ENCODE measurements at places on chromosomes 11 and 22.

DNA sequence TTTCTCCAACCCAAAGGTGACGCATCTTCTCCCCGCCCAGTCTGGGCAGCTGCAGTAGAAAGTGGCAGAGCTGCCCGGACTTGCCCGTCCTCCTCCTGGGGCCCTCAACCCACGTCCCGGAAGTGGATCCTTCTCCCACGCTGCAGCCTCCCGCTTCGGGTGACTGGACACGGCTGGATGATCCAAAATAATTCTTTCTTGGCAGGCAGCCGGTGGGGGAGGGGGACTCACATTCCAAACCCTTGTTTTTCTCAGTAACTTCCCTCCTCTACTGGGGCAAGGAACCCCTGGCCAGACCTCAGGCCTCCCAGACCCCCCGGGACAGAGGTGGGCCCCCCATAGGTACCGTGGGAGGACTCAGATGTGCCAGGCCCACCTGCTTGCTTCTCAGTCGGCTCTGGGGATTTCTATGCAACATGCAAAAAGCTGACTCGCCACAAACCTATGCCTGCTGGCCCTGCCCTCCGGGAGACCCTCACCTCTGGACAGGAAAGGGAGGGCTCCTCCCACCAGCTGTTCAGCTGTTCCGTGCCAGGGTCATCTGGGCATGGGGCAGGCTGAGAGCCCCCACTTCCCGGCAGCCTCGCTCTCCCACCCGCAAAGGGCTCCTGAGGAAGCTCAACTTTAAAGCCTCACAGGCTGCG is 1.4 kb downstream of the PLXNB2 start:
- no peak for DNase-seq

GRCh38 chr11:126587541-126587940 is 232.1 kb downstream of the ST3GAL4 start:
- DNase-seq = no peak

DNA sequence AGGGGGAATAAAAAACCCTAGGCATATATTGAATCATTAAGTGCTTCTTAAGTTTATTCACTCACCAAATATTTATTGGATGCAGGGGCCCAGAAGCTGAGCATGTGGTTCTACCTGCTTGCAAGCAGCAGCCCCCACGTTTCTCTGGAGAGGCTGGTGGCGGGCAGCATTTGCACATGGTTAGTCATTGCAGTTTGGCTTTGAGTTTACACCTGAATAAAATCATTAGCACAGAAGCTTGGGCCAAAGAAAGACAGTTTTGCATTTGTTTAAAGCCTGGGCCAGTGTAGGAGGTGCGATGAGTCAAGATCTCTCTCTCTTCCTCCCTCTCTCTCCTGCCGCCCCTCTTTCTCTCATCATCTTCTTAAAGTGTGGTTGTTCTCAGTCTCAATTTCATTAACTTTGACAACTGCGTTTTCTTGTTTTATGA is 72.6 kb downstream of the C22orf31 start:
- no peak for DNase-seq

DNA sequence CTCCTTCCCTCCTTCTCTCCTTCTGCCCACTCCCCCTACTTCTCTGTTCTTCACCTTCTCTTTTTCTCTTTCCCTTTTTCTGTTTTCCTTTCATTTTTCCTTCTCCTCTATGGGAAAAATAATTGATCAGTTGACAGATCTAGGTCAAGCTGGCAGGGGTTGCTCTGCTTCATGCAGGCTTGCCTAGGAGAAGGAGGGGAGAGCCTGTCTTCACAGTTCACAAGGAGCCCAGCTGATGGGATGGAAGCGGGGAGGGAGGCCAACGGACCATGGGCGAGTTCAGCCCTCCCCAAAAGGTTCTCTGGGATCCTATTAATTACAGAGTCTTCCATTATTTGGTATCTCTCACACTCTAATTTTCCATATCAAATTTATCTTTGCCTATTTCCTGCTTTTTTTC is 5.5 kb downstream of the NTM start:
- DNase-seq = no peak

- no peak for DNase-seq
These were observed 75.7 kb downstream of the JRKL start for GRCh38 chr11:96465512-96465911.

- no peak for DNase-seq
These were observed 50.9 kb upstream of the UBASH3B start for GRCh38 chr11:122604621-122605020.

DNA sequence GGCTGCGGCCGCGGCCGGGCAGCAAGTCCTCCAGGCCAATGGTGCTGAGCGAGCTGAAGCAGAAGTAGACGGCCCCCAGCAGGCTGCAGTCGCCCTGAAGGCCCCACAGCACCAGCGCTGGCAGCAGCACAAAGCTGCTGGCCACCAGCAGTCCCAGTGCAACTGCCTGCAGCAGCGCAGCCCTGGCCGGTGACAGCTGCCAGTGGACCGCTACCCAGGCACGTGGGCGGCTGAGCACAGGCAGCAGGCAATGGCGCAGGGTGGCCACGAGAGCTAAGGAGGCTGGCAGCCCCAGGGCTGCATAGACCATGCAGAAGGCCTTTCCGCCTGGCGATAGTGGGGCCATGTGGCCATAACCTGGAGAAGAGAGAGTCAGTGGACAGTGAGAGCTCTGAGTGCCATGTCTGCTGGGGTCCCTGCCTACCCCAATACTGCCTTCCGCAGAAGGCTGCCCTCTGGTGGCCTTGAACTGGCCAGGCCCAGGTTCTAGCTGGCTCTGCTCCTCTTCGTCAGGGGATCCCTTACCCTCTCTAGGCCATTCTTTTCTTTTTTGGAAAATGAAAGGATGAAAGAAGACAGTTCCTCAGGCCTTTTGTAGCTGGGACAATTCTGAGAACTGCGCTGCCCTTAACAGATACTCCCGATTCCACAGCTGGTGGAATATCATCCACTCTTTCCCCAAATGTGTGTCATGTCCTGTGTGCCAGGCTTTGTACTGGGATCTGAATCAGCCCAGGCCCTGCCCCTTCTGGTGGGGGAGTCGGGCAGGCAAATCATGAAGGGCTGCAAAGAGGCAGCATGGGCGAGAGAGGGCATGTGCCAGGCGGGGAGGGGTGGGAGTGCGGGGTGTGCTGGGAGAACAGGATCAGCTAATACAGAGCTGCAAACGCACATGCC is 1.8 kb downstream of the KCNK7 start:
- DNase-seq = peak; percentile 66

DNA sequence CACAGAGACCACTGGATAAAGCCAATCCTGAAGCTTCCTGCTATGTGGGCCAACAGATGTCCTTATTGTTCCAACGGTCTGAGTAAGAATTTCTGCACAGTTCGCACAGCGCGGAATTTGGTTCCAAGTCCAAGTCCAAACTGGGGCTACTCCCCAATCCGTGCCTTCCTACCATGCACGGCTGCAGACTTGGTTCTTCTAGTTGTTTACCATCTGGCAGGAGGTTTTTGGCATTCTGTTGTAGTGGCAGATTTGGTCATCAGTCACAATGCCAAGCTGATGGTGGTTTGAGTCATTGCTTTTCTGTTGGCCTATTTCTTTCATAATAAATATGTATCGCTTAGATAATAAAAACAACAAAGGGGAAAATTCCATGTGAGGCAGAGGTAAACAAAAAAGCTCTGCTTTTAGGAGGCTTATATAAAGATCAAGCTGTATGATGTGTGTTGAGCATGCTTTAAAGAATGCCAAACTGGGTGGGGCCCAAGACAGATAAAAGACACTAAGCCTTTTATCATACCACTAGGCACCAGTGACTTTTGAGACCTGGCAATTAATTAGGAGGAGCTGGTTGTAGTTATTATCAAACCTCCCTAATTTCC is 52.5 kb upstream of the SYN3 start:
- DNase-seq = no peak

DNA sequence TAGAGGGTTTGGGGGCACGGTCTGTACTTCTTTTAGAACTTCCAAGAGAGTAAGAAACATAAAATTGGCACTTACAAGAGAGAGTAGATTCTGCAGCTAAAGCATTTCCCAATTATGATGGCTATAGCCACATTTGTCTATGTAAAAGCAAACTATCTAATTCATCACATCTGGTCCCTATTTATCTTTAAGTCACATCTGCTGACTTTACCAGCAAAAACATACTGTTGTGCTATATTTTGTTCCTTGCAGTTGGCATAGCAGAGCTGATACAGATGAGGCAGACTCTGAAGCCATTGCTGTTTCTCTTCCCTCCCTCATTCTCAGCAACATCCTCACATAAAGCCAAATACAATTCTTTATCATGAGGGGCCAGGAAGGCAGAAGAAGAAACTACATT is 1533.5 kb upstream of the RAG2 start:
- DNase-seq = no peak

DNA sequence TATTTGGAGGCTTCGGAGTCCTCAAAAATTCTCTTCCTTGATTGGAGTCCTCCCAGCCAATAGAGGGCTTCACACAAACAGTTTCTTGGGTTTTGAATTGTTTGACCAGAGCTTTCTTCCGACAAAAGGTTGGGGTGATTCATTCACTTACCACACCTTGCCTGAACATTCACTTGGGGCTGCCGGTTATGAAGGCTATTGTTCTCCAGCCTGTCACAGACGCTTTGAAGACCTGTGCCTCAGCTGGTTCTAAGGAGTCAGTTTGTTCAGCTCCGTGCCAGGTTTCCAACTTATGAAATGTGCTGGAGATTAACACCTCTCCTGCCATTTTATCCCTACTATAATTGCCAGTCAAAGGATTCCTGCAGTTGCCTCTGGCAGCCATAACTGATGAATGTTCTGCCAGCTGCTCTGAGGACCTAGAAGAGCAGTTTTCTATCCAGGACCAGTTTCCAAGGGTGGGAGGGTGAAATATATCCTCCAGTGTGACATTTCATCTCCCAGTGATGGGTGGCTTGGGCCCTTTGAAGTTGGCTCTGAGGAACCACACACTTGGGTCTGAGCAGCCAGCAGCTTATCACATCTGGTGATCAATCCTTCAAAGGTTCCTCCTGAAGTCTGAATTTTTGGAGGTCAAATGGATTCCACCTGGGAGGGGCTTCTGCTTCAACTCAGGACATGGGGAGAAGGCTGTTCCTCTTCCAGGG is 31.4 kb downstream of the LIMK2 start:
- DNase-seq = no peak

DNA sequence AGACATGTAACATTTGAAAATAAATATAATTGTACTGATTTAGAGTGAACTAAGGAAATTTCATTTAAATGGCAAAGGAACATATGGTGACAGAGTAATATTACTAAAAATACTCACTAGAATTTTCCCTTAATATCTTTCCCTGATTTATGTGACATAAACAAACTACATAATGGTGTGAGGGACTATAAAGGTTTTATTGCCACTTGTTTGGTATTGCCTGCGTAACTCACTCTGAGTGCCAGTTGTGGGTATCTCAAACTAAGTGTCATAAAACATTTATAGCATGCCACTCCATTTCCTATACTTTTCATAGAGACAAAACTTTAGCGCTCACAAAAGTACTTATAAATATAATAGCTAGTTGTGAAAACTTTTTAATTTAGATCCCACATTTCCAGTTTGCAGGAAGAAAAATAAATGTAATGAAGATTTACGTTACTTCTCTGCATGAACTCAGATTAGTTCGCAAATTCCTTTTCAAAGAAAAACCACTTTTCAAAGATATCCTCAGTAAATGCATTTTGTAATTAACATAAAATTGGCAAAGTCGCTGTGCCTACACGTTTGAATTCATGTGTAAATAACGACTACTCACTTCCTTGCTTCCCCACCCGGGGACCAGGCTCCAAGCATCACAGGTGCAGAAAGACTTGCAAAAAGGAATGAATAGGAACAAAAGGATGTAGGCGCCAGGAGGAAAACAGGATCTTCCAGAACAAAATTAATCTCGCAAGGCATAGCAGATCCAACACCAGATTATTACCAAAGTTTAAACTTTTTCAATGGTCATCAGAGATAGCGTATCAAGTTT is 1.6 kb upstream of the QSER1 start:
- no peak for DNase-seq

DNA sequence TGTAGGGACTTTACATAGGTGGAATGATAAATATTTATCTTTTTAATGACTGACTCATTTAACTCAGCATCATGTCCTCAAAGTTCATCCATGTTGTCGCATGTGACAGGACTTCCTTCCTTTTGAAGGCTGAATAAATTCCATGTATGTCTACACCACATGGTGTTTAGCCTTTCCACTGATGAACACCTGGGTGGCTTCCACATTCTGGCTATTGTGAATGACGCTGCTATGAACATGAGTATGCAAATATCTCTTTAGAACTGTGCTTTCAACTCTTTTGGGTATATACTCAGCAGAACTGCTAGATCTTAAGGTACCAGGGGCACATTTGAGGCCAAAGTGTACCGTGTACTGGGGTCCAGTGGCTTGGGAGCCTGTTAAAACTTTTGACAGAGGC is 24.1 kb downstream of the LARGE1 start:
- DNase-seq = no peak

- DNase-seq = no peak
These were observed 201.5 kb downstream of the SOX6 start for GRCh38 chr11:16154715-16155396.

- no peak for DNase-seq
These were observed 92.7 kb downstream of the SGSM3 start for GRCh38 chr22:40463017-40463631.

DNA sequence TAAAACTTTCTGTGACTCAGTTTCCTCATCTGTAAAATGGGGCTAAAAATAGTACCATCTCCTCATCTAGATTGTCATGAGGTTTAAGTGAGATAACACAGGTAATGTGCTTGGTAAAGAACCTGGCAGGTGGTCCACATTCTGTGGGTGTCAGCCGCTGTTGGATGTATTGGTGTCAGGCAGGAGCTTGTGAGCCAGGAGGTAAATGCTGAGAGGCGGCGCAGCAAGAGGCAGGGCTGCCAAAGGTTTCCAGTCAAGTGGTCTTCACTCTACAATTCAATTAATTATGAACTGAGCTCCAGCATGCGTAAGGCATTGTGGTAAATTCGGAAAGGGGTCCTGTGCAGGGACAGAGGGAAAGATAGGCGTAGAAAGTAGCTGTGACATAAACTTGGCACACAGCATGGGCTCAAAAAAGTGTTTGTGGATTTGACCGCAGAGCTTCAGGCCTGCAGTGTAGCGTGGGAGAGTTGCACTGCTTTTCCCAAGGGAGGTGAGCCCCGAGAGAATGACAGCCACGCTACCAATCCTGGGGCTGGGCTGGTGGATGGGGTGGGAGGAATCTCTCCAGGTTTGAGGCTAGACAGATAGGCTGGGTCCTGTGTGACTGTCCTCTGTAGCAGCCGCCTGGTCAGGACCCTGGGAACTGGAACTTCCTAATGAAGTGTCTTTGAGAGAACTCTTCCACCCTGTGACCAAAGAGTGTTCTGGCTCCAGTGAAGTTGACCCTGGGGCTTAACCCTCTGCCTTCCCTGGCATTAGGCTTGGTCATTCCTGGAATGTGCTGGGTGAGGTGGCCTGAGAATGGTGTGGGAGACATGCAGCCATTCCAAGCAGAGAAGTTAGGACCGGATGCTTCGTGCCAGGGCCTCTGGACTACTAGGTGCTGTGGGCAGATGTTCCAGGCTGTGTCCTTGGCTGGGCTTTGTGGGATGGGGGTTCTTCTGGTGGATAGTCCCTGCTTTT is 122.4 kb downstream of the FEZ1 start:
- no peak for DNase-seq

- DNase-seq = no peak
These were observed 147.9 kb downstream of the C11orf91 start for GRCh38 chr11:33552756-33553155.

Measured in liver (tissue), 10 donors.